ENCODE measurements at places on chromosomes 13 and 19. TPM values are rescaled to one million over a fixed set of nuclear protein-coding genes. Genes with fewer than 3 reads are reported as not detected.
A peak's percentile ranks its signal among the peaks of the same experiment; 100 is the strongest.

ZNF524 gene
- polyA plus RNA-seq: 6.5 TPM

KLF16 gene
- 10.1 TPM for polyA plus RNA-seq

IER2 gene
- polyA plus RNA-seq: 97.6 TPM

CFAP97D2 gene
- polyA plus RNA-seq: not detected

ZNF528 gene
- polyA plus RNA-seq: 35.1 TPM

GET3 gene
- 76.6 TPM for polyA plus RNA-seq

- no peak for DNase-seq
These were observed 23.3 kb upstream of the WASF3 start for GRCh38 chr13:26534036-26534726.

DNA sequence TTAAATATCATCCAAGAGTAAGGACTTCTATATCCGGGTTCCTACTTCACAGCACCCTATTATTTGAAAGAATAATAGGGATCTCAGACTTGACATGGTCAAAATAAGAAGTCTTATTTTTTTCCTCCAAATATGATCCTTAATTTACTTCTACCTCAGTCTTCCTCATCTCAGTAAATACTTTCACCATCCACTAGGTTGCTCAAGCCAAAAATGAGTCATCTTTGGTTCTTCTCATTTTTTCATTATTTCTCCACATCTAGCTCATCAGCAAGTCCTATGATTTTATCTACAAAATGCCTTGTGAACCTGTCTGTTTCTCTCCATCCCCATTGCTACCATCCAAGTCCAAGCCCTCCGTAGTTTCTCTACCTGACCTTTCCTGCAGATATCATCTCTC is 121.9 kb upstream of the GJB6 start:
- DNase-seq: no peak

GRCh38 chr13:30299786-30300185 is 7.6 kb downstream of the KATNAL1 start:
- DNase-seq: no peak

- peak; percentile 27 for DNase-seq
These were observed 1.0 kb downstream of the ZNF253 start for GRCh38 chr19:19866611-19867248.

- DNase-seq: no peak
These were observed 1556.2 kb downstream of the SLITRK5 start for GRCh38 chr13:89227356-89227755.

DNA sequence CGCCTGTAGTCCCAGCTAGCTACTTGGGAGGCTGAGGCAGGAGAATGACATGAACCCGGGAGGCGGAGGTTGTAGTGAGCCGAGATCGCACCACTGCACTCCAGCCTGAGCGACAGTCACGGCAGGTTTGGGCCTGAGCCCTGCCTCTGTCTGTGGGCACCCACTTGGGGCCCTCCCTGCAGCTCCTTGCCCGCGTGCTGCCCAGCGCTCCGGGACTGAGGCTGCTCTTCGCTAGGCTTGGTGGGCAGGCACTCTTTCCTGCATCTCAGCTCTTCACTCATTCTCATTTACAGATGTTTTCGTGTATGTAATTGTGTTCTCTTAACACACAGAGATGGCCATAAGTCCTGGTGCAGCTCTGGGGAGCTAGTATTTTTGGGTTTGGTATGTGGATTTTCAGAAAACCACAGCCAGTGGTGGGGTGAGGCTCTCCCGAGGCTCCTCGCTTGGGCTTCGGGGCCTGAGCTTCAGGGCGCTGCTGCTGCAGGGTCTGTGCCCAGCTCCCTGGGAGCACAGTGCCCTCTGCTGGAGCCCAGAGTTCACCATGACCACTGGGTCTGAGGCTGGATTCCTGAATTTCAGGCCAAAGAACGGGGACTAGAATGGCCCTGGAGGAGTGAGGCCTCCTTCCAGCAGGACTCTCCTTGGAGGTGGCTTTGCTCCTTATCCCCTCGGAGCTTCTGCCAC is 15.2 kb downstream of the UPF1 start:
- DNase-seq: peak; percentile 51

DNA sequence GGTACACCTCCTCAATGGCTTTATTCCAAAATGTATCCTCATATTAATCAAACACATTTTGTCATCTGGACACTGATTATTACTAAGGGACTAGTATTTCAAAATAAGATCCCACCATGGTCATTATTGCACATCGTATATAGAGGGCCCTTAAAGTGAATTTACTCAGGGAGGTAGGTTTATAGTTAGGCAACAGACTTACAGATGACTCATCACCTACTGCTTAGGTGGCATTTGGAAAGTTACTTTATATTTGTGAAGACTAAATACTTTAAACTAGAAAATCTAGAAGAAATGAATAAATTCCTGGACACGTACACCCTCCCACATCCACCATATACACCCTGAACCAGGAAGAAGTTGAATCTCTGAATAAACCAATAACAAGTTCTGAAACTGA is 353.0 kb downstream of the KCTD12 start:
- no peak for DNase-seq

- DNase-seq: no peak
These were observed 2695.8 kb downstream of the PCDH9 start for GRCh38 chr13:64534302-64534701.

GRCh38 chr13:26978081-26978860 is 193.3 kb downstream of the USP12 start:
- DNase-seq: peak; percentile 52

DNA sequence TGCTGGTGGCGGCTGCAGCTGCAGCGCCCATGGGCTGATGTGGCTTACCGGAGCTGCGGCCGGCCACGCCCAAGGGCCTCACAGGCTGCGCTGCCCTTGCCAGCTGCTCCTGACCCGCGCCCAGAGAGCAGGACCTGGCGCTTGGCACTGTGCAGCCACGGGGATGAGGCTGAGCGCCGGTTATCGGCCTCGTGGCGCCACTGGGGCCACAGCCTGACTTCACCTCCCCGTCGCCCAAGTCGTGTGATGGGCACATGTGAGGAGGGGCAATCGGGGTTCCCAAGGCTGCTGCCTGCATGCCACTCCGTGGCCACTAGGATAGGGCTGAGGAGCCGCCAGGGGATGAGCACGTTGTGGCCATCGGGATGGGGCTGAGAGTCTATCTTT is 77.2 kb upstream of the PABPC3 start:
- DNase-seq: no peak

GRCh38 chr19:46441866-46442265 is 13.1 kb upstream of the PNMA8C start:
- DNase-seq: no peak

DNA sequence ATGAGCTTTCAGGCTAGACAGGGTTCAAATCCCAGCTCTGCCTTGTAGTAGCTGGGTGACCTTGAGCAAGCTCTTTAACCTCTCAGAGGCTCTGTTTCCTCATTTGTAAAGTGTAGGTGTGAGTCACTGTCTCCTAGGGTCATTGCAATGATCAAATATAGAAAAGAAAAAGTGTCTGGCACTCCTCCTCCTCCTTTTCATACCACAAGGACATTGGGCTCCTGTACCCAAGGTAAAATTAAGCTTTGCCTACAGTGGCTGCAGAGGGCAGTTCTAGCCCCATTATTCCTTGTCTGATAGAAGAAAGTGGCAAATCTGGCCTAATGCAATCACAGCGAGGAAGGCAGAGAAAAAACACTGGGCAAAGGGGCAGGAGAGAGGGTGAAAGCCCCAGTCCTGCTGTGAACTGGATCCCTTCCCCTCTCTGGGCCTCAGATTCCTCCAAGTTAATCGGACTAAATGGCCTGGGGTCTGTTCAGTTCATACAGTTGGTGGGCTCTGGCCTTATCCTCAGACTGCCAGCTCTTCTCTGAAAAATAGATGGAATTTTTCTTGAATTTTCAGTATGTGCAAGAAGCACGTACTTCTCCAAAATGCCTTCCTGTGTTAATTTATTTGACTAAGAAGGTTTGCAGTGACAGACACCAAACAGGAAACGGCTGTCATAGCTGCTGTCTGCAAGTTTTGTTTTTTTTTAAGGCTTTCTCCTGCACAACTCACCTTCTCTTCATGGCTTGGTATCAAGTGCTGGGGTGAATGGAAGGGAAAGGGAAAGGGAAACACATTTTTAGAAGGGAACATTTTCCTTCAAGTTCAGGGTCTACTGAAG is 35.3 kb downstream of the RGCC start:
- DNase-seq: no peak

DNA sequence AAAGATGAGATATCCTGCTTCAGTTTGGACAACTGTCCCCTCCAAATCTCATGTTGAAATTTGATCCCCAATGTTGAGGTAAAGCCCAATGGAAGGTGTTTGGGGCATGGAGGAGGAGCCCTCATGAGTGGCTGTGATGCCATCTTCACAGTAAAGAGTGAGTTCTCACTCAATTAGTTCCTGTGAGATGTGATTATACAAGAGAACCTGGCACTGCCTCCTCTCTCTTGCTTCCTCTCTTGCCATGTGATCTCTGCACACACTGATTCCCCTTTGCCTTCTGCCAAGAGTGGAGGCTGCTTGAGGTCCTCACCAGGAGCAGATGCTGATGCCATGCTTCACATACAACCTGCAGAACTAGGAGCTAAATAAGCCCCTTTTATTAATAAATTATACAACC is 86.9 kb downstream of the HSPH1 start:
- no peak for DNase-seq

- DNase-seq: no peak
These were observed 12.2 kb downstream of the PIP5K1C start for GRCh38 chr19:3687774-3688706.

- no peak for DNase-seq
These were observed 66.3 kb downstream of the KDM4B start for GRCh38 chr19:5035105-5035761.

GRCh38 chr19:11323601-11324078 is 15.8 kb downstream of the RAB3D start:
- DNase-seq: no peak

DNA sequence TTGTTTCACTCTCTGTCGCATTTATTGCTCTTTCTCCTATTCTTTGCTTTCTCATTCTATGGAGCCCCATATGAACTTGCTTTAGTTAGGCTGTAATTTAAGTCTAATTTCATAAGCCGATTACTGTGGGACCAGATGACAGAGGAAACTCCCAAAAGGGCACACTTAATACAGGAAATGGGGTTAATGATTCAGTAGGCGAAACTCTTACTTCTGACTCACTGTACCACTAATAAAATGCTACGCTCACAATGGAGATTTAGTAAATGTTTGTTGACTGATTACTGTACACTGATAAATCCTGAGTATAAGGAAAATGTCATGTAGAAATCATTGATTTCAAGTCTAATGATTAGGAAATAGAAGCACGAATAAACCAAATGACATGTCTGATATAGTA is 276.4 kb downstream of the KLF5 start:
- DNase-seq: no peak

GRCh38 chr13:105410602-105411001 is 1124.9 kb downstream of the EFNB2 start:
- no peak for DNase-seq

DNA sequence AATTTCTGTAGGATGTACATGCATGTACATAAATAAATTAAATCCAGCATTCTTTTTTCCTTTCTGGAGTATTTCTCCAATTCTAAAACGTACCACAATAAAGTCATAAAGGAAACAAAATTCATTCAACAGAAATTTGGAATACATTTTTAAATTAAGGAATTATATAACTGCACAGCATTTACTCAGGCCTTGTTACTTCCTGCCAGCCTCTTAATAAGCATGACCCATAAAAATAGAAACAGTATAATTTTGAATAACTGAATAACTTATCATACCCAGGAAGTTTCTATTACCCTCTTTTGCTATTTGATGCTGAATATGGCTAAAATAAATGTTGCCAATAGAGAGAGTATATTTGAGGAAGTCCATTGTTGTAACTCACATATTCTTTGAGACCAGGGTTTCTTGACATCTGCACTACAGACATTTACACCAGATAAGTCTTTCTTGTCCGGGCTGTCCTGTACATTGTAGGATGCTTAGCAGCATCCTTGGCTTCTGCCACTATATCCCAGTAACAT is 178.2 kb downstream of the KLF12 start:
- DNase-seq: no peak

- no peak for DNase-seq
These were observed 11.6 kb downstream of the ATP4B start for GRCh38 chr13:113646376-113646775.

DNA sequence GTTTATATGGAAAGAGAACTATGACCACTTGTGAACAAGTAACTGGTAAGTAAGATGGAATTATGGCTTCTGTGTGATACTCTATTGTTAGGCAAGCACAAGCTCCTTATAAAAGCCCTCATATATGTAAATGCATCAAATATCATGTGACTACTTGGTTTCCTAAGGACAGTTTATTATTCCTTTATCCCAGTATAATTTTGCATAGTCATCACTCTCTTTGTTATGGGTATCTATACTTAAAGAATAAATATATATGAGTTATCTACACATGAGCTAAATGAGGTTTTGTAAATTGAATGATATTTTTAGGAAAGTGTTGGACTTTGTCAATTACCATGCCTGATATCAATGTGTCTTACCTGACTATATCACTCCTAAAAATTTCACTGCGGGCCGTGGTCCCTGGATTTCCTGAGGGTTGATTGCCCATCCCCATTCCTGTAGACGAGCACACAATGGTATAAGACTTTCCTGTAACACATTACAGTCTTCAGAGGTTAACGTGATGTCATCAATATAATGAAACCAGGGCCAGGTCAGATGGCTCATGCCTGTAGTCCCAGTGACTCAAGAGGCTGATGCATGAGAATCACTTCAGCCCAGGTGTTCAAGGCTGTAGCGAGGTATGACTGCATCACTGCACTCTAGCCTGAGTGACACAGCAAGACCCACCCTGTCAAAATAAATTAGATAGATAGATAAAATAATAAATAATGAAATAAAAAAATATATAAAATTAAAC is 20.7 kb downstream of the ZNF844 start:
- no peak for DNase-seq

- no peak for DNase-seq
These were observed 79.2 kb upstream of the POMP start for GRCh38 chr13:28579736-28580135.

DNA sequence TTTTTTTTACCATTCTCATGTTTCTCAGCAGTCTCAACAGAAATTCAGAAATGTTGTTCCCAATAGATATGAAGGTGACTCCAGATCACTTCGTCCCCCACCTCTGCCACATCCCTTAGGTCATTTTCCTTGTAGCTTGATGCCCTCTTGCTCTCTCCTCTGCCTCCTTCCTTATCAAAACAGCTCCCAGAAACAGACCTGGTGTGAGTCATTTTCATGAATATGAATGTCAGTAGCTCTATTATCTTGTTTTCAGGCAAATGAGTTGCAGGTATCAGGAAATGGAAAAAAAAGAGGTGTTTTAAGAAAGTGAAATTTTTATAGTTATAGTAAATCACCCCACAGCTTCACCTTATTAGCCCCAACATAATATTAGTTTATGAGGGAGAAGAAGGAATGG is 539.3 kb downstream of the SUCLA2 start:
- no peak for DNase-seq
